ENCODE measurements at places on chromosomes 6 and 20.

DNA sequence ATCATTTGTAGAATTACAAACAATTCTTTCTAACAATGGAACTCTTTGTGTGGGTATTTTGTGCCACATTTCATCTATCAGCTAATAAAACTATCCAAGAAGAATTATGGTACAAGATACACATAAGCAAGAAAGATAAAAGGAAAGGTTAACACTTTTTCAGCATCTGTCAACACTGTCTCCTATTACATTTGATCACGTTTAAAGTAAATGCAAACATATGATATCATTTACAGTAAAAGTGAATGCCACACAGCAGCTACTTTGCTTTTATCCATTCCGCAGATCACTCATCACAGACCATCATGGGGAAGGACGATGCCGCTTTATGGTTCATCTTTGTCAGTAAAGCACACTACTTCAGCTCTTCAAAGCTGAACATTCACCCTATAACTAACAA, 456.4 kb upstream of the MANEA start:
- no peak for DNase-seq

GRCh38 chr6:120056085-120056484, 706.5 kb upstream of the MAN1A1 start:
- no peak for DNase-seq

DNA sequence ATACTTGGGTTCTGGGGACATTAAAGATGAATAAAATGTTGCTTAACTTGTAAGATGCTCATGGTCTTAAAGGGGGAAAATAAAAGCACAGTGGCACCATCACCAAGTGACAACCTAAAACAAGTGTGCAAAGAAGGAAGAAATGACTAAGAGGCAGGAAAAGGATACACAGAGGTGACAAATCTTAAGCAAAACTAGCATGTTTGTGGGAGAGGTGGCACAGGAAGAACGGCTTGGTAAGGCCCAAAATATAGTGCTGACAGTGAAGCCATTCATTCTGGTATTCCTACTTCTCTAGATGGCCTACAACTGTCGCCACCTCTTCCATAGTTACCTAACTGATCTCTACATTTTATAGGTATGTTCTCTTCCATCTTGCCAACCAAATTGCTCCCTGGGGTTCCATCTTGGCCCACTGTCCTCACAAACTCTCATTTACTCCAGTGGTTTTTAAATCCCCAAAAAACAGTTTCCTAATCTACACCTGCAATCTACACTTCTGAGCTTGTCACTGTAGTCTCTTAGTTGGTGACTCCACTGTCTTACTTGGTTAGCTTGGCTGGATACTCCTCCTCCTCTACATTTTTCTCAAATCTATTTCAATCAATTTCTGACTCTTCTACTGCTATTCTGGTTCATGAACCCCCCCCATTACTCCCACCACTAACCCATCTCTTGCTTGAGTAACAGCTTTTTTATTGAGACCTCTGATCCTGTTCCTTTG, 33.5 kb downstream of the FAM8A1 start:
- DNase-seq, result no peak

- DNase-seq, result no peak
Measured at GRCh38 chr6:119444642-119445557, 95.3 kb upstream of the MAN1A1 start.
